Right lobe of liver (tissue), 6 donors: ENCODE measurements at places on chromosomes 12 and 14. TPM values are rescaled to one million over a fixed set of nuclear protein-coding genes. Genes with fewer than 3 reads are reported as not detected.
A peak's percentile ranks its signal among the peaks of the same experiment; 100 is the strongest.

The TGFB3 gene
- total RNA-seq: 60.1 TPM

DNA sequence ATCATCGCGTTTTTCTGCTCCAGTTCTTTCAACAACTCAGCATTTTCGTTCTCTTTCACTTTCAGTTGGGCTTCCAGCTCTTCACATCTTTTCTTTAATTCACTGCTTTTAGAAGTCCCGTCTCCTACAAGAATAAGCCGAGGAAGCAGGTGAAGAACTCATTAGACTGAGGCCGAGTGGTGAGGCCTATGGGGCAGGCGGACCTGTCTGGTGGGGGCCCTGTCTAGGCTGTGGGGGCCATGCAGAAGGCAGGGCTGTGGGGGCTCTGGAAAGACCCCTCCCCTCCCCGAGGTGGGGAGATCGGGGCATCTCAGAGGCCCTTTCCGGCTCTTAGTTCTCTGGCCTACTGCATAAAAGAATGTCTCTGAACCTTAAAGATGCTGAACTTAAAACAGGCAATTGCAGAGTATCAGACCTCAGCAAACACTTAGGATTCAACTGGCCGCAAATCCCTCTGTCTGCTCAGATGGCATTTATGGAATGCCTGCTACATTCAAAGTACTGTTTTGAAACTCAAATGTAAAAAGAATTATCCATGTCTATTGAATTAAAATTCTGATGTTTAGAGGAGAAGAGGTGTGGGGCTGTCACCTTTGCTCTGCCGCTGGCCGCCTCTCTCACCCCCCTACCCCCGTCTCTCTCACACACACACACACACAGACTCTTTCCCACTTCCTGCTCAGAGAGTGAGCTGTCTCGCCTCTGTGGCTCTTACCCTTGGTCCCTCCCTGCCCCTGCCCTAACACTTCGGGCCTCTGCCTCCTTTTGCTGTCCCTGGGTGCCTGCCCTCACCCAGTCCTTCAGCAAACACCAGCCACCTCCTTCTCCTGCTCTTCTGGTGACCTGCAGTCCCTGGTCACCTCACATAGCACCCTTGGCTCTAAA is 34.7 kb downstream of the CCDC92 start:
- H3K27me3 ChIP-seq: no peaks in the 10 kb centered on the region
- H3K27ac ChIP-seq: no peak overlapping the region
- no peaks in the 10 kb centered on the region for H3K4me1 ChIP-seq
- H3K36me3 ChIP-seq: no peaks in the 10 kb centered on the region

DNA sequence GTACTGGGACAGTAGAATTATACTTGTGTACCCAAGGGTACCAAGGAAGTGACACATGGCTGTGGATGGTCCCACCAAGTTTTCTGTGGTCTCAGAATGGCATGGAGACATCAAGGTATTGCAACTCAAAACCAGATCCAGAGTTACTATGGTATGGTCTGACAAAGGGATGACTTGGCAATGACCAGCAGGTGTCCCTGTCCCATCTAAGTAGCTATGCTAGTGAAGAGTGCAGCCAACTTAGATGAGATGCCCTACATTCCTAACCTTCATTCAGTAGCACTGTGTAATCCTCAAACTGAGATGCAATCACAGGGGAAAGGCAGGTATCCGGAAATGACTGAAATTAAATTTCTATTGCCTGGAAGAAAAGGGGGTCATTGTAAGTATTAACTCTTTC is 188.7 kb upstream of the TMEM260 start:
- no peak overlapping the region for H3K27ac ChIP-seq
- no peaks in the 10 kb centered on the region for H3K36me3 ChIP-seq
- H3K4me3 ChIP-seq: no peak overlapping the region
- H3K27me3 ChIP-seq: no peaks in the 10 kb centered on the region
- H3K4me1 ChIP-seq: no peaks in the 10 kb centered on the region

- peak overlapping the region; percentile 99 for H3K4me3 ChIP-seq
- H3K27me3 ChIP-seq: no peaks in the 10 kb centered on the region
- no peak overlapping the region for H3K27ac ChIP-seq
- H3K36me3 ChIP-seq: no peaks in the 10 kb centered on the region
- peaks cover 36% of the 10 kb centered on the region for H3K4me1 ChIP-seq
- no peak for DNase-seq
These were observed 1.2 kb downstream of the COA8 start for GRCh38 chr14:103563844-103564505.

DNA sequence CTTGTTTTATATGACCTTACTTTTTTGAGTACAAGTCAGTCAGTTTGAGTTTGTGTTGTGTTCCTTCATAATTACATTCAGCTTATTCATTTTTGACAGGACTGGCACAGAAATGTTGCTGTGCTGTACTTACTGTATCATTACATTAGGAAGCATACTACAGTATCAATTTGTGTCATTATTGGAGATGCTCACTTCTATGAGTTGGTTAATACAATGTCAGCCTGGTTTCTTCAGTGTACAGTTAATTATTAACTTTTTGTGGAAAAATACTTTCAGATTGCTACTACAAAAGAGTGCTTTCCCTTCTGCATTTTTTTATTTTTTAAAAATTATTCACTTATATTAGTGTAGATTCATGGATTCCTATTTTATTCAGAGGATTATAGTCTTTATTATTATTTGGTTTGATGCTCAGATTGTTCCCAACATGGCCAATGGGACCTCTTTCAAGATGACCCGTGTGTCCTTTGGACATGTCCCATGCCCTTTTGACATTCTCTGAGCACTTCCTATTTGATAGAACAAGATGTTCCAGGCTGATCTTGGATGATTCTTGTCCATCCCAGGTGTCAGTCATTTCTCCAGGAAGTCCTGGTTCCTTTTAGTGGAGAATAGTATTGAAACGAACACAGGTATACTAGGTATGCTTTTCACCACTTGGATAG is 66.6 kb downstream of the MON2 start:
- no peak for DNase-seq
- no peaks in the 10 kb centered on the region for H3K27me3 ChIP-seq
- no peaks in the 10 kb centered on the region for H3K4me1 ChIP-seq
